NCI-H1436 (cell line): ENCODE measurements at places on chromosomes 7 and 10.

DNA sequence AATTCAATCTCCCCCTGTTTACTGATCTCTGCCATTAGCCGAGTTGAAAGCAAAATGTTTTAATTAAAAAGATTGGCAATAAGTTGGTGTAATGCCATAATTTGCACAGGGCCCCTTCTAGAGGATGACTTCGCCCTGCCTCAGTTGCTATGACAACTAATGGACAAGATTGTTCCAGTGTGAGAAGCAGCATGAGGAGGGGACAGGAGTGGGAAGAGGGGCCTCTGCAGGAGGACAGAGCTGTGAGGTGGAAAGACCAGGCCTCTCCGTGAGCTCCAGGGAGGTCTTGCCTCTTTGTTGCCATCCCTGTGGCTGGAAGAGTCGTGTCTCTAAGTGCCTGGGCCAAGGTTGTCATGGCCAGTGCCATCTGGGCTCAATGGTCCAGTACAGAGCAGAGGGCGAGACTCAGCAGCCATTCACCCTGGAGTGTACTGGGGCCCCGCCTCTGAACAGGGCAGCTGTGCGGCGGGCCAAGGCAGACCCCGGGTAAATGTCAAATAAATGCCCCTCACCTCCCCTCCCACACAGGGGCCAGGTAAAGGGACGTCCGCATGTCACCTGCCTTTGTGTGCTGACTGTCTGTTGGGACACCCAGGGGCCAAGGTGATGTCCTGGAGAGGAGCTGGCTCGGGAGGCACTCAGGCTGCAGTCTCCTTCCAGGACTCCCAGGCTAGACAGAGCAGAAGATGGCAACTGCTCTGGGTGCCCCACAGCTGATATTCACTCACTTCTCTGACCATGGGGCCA lies 97.0 kb upstream of the RET start:
- DNase-seq: peak; percentile 59

DNA sequence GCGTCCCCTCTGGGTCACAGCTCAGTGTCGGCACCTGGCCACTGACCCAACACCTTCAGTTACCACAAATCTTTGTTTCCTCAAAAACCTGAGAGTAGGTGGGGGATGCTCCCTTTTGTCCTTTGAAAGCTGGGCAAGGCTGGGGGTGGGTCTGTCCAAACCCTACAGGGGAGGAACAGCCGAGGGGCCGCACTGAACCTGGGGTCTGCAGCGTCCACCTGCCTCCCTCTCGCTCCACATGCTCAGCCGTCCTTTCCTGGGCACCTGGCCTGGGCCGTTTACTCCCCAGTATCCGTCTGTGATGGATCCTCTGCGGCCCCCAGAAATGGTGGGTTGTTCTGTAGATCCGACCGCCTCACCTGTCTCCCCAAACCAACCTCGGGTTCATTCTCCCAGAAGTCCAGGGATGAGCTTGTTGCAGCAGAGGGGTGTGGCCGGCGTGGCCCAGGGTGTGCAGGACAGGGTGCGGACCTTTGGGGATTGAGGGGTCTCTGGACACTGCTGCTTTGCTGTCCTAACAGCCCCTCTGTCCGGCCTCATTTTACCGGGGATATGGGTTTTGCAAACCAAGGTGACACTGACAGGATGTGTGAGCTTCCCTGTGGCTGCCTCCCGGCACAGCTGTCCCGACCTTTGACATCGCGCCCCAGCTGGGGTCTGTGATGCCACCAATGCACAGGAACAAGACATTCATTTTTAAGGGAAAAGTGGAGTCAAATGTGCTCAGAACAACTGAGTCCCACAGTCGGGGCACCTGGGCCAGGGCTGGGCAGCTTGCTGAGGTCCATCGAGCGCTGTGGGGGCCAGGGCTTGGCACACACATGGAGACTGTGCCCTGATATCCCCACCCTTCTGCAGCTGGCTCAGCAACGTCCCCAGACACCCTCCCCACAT lies 115.9 kb downstream of the VIPR2 start:
- DNase-seq: no peak

- no peak for DNase-seq
Measured at GRCh38 chr10:96257944-96258343, 13.4 kb downstream of the BLNK start.

DNA sequence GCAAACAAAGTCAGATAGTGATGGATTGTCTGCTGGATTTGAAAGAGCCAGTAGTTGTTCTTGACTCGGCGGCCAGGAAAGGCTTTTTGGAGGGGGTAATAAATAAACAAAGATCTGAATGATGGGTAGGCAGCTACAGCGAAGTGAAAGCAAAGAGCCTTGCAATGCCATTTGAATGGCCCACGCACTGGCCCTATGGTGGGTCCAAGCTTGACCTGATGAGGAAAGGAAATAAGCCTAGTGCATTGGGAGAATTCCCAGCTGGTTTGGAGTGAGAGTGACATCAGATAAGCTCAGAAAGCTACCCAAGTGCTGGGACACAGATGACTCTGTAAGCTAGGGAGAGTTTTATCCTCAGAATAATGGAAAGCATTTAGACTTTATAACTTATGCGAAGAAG lies 365.2 kb downstream of the PLXDC2 start:
- DNase-seq: no peak

- DNase-seq: no peak
Measured at GRCh38 chr7:95863-96260, 96.5 kb upstream of the FAM20C start.

DNA sequence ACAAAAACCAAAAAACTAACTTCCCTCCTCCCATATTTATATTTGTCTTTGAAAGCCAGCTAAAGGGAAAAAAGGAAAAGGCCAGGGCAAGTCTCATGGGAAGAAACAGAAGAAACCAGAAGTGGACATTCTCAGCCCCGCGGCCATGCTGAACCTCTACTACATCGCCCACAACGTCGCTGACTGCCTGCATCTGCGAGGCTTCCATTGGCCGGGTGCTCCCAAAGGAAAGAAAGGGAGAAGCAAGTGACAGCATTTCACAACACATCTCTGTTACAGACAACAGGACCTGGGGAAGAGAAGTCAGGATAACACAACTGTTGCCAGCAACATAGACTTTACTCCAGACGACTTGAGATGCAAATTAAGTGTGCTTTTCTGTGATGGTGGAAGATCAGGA lies 9.9 kb downstream of the SMKR1 start:
- DNase-seq: no peak

- DNase-seq: no peak
Measured at GRCh38 chr10:110324805-110325280, 20.1 kb upstream of the SMNDC1 start.

GRCh38 chr7:25029075-25029474 lies 49.1 kb upstream of the OSBPL3 start:
- no peak for DNase-seq

DNA sequence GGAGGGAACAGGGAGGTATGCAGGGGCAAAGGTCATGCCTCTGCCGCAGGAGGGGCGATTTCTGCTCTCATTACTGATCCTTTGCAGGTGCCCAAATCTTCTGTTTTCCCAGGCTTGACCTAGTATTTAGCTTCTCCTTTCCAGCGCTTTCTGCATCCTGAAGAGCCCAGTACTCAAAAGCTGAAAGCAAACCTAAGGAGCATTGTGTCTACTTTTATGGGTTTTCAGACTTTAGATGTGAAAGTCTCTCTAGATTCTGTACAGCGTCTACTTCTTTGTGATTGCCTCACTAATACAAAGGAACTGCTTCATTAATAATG lies 560 bp downstream of the GBF1 start:
- DNase-seq: no peak

DNA sequence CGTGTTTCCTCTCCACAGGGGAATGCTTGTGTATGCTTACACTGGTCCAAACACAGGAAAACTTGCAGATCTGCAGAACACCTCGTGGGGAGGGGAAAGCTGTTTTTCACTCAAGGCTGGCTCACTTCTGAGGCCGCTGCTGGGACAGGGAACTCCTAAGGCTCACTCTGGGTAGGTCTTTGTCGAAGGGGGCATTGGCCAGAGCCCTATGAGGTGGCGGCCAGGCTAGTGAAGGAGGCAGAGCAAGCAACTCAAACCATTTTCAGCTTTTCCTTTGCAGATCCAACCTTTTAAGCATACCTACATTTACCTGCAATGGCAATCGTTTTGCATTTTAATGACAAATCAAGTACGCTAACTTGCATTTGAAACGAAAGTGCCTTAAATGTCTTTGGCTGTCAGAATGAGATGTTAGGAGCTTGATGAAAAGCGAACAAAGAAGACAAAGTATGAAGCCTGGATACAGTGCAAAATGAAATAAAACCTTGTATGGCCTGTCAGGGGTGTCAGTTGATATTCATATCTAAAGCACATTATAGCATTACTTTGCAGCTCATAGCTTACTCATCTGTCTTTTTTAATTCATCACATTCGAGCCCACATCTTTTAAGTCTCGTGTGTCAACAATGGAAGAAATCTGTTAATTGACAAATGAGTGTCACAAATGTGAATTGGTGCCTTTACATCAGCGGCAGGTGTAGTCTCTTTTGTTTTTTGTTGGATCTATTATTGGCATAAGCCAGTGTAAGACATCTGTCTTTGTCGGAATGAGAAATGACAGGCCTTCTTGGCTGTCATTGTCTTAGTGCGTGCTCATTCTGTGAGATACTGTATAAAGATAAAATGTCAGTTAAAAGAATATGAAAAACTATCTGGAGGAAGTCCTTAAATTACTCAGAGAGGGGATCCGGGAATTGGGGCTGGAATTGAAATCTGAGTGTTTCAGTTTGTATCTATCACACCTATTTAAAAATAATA lies 30.5 kb downstream of the LRMDA start:
- peak; percentile 11 for DNase-seq

DNA sequence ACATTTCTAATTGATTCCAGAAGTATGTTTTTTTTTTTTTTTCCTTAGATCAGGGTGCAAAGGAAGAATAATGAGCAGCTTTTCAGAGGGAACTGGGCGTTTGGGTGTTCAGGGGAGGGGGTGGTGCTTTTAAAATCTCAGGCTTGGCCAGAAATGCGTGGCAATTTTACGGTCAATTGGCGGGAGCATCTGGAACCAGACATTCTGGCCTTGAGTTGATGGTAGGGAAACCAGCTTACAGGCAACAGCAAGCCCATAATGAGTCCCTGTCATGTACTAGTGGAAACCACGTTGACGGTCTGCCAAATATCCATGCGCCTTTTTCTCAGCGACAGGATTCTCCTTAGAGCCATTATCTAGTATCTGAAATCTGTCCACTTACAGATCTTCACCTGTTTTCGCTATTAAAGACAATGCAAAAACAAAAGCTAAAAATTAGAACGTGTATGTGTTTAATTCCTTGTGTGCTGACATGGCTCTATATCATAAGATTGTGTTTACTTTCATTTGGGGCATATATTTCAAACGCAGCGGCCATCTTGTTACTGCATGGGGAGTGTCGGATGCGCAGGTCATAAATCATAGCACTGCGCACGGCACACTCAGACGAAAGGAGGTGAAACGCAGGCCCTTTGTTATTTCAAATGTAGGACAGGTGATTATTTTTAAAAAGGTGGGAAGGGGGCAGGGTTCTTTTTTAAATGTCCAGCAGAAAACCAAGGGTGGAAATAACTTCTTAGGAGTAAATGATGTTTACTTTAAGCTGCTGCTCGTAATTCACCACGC lies 209.2 kb downstream of the AGMO start:
- no peak for DNase-seq

DNA sequence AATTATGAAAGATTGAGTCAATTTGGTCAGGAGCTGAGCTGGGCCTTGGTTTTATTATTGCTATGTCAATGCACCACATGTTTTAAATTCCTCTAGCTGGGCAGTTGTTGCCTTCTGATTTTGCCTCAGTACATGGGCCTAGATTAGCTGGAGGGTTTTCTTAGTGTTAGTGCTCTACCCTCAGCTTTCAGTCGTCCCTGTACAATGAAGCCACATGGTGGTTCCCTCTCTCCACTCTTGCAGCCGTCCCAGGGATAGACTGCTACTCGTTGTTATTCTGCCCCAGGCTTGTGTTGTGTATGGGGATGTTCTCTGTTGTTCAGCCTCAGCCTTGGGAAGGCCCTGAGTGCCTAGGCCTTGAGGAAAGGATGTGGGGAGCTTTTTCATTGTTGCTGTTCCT lies 37.0 kb downstream of the NHLRC2 start:
- no peak for DNase-seq

DNA sequence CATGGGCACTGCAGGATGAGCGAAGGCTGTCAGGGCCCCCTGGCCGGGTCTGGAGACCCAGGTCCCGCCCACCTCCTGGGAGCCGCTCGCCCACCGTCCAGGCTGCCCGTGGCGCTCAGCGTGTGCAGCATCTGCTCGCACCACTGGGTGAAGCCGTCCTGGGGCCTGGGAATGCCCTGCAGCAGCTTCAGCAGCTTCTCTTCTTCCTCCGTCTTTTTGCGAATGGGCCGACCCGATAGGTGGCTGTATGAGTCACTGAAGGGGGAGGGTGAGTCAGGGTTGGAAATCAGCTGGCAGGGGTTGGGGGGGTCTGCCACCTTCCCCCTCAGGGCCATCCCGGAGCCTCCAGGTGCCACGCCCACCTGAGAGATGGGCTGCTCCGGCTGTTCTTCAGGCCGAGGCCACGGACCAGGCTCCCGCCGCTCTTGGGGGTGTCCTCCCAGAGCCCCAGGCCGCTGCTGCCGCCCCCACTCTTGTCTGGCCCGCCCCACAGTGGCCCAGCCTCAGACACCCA lies 8.7 kb downstream of the GNB2 start:
- DNase-seq: no peak

DNA sequence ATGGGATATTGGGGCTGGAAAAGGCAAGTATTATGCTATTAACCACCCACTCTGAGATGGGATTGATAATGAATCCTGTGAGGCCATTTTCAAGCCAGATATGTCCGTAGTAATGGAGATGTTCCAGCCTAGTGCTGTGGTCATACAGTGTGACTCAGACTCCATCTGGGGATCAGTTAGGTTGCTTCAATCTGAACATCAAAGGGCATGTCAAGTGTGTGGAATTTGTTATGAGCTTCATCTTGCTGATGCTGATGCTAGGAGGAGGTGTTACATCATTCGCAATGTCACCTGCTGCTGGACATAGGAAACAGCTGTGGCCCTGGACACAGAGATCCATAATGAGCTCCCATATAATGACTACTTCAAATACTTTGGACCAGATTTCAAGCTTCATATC lies 144.7 kb downstream of the PLCE1 start:
- no peak for DNase-seq

DNA sequence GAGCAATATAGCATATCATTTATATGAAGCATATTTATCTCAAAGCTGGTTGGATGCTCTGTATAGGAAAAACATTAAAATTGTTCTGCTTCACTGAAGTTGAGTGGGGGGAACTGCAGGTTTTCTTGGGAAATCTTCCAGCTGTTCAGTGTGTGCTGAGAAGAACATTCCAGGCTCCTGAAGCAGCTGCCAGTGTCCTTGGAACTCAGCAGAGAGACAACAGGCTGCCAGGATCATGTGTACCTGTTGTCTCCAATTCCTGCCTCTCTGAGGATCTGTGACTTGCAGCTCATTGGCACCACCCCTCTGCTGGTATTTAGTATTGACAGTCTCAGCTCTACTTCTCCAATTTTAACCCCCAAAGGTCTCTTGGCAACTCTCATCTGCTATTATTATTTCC lies 42.3 kb upstream of the PRKG1 start:
- DNase-seq: no peak

- DNase-seq: no peak
Measured at GRCh38 chr10:12716042-12716441, 285.5 kb downstream of the CCDC3 start.

GRCh38 chr7:95330961-95331337 lies 6.6 kb upstream of the PON1 start:
- no peak for DNase-seq

- no peak for DNase-seq
Measured at GRCh38 chr7:115087437-115087836, 165.5 kb downstream of the MDFIC start.
